ENCODE measurements at places on chromosomes 1 and 21. TPM values are rescaled to one million over a fixed set of nuclear protein-coding genes. Genes with fewer than 3 reads are reported as not detected.

PTGS2 gene
- total RNA-seq: not detected

DNA sequence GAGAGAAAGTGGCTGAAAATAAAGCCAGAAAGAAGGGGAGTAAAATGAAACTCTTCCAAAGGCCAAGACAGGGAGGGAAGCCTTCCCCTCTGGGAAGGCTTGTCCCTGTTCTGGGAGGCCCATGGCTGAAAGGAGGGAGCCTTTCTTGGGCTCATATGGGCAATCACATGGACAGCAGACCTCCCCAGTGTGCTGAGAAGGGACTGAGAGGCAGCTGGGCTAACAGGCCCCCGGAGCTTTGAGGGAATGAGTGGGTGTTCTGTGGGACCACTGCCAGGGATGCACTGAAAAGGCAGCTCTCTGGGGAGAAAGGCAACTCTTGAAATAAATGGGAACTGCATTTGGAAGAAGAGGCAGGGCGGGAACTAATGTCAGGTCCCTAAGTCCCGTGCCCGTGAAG is 39.1 kb downstream of the KANK4 start:
- peaks cover 8% of the 10 kb centered on the region for H3K27me3 ChIP-seq
- no peaks in the 10 kb centered on the region for H3K4me1 ChIP-seq
- no peak for DNase-seq
- H3K4me3 ChIP-seq: no peak overlapping the region
- H3K27ac ChIP-seq: no peak overlapping the region

GRCh38 chr1:172276120-172276818 is 144.2 kb upstream of the C1orf105 start:
- no peaks in the 10 kb centered on the region for H3K27me3 ChIP-seq
- no peaks in the 10 kb centered on the region for H3K36me3 ChIP-seq
- no peak overlapping the region for H3K27ac ChIP-seq
- no peak overlapping the region for H3K4me3 ChIP-seq
- no peak for DNase-seq
- H3K4me1 ChIP-seq: no peaks in the 10 kb centered on the region

- H3K27ac ChIP-seq: no peak overlapping the region
- H3K36me3 ChIP-seq: peaks cover 42% of the 10 kb centered on the region
- H3K4me1 ChIP-seq: no peaks in the 10 kb centered on the region
- no peak for DNase-seq
These were observed 26.9 kb downstream of the DISP3 start for GRCh38 chr1:11505591-11506538.

GJA5 gene
- total RNA-seq: not detected

- peaks cover 40% of the 10 kb centered on the region for H3K36me3 ChIP-seq
- DNase-seq: no peak
These were observed 4.2 kb downstream of the FLAD1 start for GRCh38 chr1:154987326-154987725.

GRCh38 chr1:160704250-160704649 is 7.4 kb downstream of the CD48 start:
- H3K27ac ChIP-seq: peak overlapping the region; percentile 65
- peaks cover 71% of the 10 kb centered on the region for H3K4me1 ChIP-seq
- H3K36me3 ChIP-seq: peaks cover 10% of the 10 kb centered on the region
- no peak for DNase-seq
- no peaks in the 10 kb centered on the region for H3K27me3 ChIP-seq

GRCh38 chr1:56429288-56429687 is 150.1 kb downstream of the PLPP3 start:
- peaks cover 1% of the 10 kb centered on the region for H3K27me3 ChIP-seq
- no peaks in the 10 kb centered on the region for H3K36me3 ChIP-seq
- H3K4me3 ChIP-seq: no peak overlapping the region
- no peaks in the 10 kb centered on the region for H3K4me1 ChIP-seq
- no peak overlapping the region for H3K27ac ChIP-seq

DNA sequence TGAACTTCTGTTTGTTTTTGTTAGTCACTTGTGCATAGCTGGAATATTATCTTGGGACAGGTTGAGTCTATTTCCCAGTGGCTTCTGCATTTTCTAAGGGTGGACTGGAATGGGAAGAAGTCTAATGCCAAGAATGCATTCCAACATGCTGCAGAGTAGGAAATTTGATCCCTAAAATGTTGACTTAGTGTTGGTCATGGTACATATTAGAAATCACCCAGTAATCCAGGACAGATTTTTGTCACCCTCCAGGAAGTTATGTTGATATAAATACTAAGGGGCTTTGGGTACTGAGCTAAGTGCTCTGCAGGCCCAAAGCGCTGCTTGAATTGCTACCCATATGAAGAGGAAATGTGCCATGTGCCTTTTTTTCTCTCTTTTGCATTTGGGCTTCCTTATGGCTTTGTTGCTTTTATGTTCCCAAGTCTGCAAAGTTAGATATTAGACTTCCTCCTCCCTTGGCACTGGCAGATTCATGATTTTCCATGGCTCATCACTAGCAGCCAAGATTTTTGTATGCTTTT is 10.0 kb downstream of the ARID1A start:
- H3K4me3 ChIP-seq: peak overlapping the region; percentile 59
- peaks cover 47% of the 10 kb centered on the region for H3K4me1 ChIP-seq
- H3K27me3 ChIP-seq: no peaks in the 10 kb centered on the region
- H3K27ac ChIP-seq: peak overlapping the region; percentile 20

GRCh38 chr1:170290276-170290675 is 144.5 kb downstream of the NTMT2 start:
- H3K27ac ChIP-seq: no peak overlapping the region
- peaks cover 16% of the 10 kb centered on the region for H3K27me3 ChIP-seq
- H3K4me3 ChIP-seq: no peak overlapping the region
- H3K4me1 ChIP-seq: no peaks in the 10 kb centered on the region
- no peaks in the 10 kb centered on the region for H3K36me3 ChIP-seq

S100A2 gene
- not detected for total RNA-seq

- H3K4me1 ChIP-seq: peaks cover 2% of the 10 kb centered on the region
- H3K27me3 ChIP-seq: no peaks in the 10 kb centered on the region
- peaks cover 74% of the 10 kb centered on the region for H3K36me3 ChIP-seq
- DNase-seq: no peak
- no peak overlapping the region for H3K4me3 ChIP-seq
These were observed 68.5 kb downstream of the TMEM200B start for GRCh38 chr1:29055160-29055559.
